Effector memory CD8-positive, alpha-beta T cell (primary cell): ENCODE measurements at places on chromosomes 7 and 10.

DNA sequence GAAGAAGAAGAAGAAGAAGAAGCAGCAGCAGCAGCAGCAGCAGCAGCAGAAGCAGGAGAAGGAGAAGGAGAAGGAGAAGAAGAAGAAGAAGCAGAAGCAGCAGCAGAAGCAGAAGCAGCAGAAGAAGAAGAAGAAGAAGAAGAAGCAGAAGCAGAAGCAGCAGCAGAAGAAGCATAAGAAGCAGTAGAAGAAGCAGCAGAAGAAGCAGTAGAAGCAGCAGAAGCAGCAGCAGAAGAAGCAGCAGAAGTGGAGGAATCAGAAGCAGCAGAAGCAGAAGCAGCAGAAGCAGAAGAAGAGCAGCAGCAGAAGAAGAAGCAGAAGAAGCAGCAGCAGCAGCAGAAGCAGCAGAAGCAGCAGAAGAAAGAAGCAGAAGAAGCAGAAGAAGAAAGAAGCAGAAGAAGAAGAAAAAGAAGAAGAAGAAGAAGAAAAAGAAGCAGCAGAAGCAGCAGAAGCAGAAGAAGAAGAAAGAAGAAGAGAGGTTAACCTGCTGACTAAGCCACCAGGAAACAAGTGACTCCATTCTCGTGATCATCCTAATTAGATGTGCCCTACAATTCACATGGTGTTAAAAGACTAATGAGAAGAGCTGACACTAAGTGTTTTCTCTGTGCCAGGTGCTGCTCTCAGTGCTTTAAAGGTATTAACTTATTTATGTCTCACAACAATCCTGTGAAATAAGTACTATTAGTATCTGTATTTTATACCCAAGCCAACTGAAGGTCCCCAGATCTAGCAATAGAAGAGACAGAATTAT, 11.6 kb downstream of the CDNF start:
- no peak for DNase-seq

- DNase-seq = no peak
These were observed 109.8 kb upstream of the NOBOX start for GRCh38 chr7:144513334-144513733.

- peak; percentile 42 for DNase-seq
These were observed at the start of gene ANKRD2 for GRCh38 chr10:97572214-97572989. Gene ANKRD2 (plus strand): TSS chr10:97572779. CDS start chr10:97572789, 10 bp downstream.

GRCh38 chr10:28986117-28986792, 302.6 kb upstream of the LYZL1 start:
- DNase-seq = no peak

- DNase-seq = no peak
These were observed 91.8 kb downstream of the ZMYND11 start for GRCh38 chr10:227014-227413.

GRCh38 chr10:50997461-50997860, 76.8 kb upstream of the PRKG1 start:
- DNase-seq = no peak

- no peak for DNase-seq
These were observed 204.6 kb downstream of the CUX1 start for GRCh38 chr7:102021841-102022618.

DNA sequence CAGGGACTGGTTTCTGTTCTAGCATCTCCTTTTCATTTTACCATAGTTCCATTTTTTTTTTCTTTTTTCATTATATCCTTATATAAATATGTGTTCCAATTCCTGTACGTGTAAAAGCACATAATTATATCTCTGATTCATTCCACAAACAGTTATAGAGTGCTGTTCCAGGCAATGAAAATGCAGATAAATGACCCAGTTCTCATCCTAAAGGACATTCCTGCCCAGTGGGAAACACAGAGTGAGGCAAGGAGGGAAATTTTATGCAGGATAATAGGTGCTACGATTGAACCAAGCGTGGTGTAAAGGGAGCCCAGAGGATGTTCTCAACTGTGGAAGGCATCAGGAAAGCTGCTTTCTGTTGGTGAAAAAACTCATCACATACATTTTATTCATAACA, 408.1 kb downstream of the GATA3 start:
- no peak for DNase-seq

- DNase-seq = no peak
These were observed 411.9 kb downstream of the GRM8 start for GRCh38 chr7:126840869-126841268.

- no peak for DNase-seq
These were observed 244.5 kb upstream of the ANKRD30A start for GRCh38 chr10:36880898-36881297.

DNA sequence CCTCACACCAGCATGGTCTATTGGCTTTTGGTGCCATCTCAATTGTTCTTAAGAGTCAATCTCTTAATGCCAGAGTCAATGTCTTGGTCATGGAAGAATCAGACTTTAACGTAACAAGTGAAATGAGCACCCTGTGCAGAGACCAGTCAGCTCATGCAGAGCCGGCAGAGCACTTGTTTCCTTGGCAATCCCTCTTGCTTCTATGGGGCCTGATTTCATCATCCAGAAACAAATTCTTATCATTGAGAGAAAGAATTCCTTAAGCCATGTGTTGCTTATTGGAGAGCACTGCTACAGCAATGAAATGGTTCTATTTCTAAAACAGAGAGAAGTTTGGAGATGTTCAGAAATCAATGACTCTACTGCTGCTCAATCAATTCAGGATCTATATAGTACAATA, 212.8 kb downstream of the IPMK start:
- no peak for DNase-seq

DNA sequence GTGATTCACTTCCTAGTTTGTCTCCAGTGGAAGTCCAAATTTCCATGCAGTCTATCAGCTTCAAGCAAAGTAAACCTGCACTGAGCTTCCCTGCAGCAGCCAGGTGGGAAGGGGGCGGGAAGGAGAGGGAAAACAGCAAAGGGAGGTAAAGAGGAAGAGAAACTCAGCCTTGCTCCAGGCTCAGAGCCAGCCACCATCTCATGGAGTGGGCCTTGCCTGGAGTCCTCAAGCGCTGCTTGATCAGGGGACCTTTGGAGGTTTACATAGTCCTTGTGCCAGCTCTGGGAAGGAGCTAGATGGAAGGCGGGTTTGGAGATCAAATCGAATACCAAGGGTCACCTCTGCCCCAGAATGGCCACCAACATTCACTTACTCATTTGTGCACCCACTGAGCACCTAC, 7.4 kb downstream of the CRTAC1 start:
- no peak for DNase-seq

- DNase-seq = no peak
These were observed 208.7 kb upstream of the PHYHIPL start for GRCh38 chr10:58967551-58968388.

- peak; percentile 54 for DNase-seq
These were observed 37.5 kb downstream of the GDI2 start for GRCh38 chr10:5775685-5776084.

DNA sequence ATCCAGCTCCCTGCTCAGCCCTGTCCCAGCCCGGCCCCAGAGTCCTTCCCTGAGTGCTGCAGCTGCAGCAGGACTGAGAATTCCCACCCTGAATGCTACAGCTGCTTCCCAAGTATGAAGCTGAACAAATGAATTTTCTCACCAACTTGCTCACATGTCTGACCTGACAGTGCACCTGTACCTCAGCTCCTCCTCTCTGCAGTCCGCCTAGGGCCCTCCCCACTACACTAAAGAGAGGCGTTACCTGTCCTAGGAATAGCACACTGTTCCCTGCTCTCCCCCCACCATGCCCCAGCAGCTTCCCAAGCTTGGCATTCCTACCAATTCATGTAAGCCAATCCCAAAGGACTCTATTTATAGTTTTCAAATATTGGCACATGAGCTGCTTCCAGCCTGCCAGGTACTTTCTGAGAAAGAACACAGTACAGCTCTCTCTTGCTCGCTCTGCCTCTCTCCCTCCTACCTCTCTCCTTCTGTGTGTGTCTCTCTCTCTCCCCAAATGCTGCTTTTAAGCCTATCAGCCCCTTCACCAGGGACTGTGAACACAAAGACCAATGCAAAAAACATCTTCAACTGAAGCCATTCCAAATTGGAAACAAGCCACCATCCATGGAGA, 400.1 kb downstream of the TNS3 start:
- DNase-seq = no peak

DNA sequence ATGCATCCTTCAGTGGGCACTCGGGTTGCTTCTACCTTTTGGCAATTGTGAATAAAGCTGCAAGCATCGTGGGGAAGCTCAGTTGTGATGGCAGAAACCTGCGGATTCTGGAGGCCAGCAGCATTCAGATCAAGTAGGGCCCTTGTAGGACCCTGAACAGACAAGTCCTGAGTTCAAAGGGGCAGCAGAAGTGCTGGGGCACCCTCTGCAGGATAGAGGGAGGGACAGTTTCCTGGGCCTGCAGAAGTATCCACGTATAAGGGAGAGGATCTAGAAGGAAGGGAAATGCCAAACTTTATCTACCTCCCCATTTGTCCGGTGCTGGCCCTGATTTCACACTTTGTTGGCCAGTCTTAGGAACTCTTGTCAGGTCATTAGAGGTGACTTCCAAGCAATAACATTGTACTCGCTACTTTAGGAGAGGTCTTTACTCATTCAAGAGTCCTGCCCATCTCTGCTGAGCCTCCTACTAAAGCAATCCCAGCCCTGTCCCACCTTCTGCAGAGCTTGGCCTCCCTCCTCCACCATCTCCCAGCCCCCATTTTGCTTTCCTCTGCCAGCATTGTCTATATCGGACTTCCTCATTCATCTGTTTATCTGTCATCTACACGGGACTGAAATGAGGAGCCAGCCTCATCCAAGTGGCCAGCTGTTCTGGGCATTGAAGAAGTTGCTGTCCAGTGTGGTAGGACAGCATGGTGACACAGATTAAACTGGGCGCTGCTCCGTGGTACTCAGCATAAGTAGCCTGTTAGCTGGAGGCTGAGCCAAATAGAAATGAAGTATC, 26.6 kb upstream of the R3HCC1L start:
- no peak for DNase-seq

- DNase-seq = no peak
These were observed 25.8 kb upstream of the PCGF5 start for GRCh38 chr10:91194497-91195179.

GRCh38 chr7:131111081-131111576, 216.5 kb upstream of the MKLN1 start:
- no peak for DNase-seq

DNA sequence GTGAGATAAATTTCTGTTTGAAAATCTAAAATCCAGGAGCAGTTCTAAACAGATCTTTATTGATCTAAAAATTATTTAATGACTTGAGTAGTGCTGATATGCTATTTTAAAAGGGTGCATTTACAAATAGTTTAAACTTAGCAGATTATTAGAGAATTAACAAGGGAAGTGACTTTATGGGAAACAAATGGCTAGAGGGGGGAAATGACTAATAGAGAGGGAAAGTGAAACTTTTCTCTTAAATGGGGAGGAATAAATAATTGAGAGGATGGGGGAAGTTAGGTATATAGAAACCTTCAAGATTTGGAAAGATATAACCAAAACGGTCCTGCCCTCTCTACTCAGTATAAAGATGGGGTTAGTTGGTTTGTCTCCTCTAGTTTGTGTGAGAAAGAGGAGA, 90.1 kb upstream of the ARMC3 start:
- no peak for DNase-seq

GRCh38 chr10:92970301-92971070, 90.1 kb upstream of the CYP26C1 start:
- no peak for DNase-seq

DNA sequence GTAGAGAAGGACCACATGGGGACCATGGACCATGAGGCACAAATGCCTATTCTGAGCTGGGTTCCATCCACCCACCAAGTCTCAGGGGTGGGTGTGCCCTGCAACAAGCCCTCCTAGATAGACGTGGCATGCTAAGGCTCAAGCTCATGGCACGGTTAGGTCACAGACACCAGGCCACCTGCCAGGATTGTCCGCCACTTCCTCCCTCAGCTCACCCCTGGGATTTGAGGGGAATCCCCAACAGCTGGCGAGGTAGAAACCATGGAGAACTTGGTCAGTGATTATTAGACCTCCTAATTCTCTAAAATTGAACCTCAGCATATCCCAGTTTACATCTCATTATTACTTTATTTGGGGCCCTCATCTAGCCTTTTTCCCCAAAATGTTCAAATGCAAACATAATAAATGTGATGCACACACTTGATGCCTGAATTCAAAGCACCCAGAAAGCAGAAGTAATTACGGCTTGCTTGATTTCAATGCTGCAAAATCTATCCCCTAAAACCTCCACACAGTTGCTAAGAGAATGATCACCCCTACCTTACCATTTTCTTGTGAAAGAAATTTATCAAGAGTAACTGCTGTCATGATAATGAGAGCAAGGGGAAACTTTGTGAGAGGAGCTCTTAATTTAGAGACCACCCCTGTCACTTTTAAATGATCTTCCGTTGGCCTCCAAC, 366.6 kb upstream of the PFKP start:
- no peak for DNase-seq

DNA sequence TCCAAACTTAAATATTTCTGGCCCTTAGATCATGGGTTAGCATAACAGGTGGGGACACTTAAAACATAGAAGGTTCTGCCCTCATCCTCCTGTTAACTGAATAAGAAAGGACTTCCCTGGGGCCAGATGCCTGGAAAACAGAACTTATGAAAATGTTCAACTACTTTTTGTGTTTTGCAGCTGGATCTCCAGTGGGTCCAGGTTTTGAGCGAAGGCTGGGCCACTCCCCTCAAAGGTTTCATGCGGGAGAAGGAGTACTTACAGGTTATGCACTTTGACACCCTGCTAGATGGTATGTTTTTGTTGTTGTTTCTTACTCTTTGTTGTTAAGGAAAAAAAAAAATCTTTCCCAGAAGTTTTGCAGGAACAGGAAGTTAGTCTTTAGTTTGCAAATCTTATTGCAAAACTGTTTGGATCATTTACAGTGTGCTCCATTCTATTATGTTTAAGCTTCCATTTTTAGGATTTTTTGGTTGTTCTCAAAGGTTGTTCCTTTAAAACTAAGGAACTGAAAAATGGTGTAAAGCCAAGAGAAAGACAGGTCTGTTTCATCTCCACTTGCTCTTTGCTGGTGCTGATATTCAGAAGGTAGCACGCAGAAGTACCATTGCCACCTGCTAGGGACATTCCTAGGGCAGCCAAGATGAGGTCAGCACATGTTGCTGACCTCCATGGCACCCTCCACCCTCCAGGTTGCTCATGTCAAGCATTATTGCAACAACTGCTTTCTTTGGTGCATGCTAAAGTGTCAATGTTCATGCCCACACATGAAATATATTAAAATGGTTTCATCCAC, 56.1 kb downstream of the PAPSS2 start:
- no peak for DNase-seq

DNA sequence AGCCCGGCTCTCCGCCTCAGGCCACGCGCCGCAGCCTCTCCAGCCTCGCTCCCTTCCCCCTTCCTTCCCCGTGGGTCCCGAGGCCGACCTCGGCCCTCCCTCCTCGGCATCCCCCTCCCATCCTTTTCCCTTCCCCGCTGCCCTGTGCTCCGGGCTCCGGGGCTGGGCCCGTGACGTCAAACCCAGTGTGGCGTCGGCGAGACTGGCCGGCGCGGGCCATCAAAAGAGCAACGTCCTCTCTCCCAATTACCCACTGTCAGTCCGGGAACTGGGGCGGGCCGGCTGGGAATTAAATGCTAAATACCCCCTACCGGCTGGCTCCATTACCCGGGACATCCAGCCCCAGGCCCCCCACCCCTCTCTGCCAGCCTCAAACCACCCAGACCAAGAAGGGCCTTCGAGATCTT, 2.6 kb upstream of the GATA3 start:
- DNase-seq = no peak

DNA sequence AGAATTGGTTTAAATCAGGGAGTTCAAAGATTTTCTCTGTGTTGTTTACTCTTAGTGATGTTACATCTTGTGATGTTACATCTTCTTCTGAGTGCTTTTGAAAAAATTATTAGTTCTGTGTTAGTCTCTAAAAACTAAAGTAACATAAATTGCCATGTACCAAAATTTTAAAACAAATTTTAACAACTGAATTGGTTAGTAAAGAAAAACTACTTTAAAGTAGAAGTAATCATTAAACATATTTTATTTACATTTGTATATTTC, 5.2 kb upstream of the IGF2BP3 start:
- no peak for DNase-seq

GRCh38 chr7:13188236-13188805, 500.9 kb downstream of the ARL4A start:
- DNase-seq = no peak
